ENCODE measurements at places on chromosomes 13 and 19.

DNA sequence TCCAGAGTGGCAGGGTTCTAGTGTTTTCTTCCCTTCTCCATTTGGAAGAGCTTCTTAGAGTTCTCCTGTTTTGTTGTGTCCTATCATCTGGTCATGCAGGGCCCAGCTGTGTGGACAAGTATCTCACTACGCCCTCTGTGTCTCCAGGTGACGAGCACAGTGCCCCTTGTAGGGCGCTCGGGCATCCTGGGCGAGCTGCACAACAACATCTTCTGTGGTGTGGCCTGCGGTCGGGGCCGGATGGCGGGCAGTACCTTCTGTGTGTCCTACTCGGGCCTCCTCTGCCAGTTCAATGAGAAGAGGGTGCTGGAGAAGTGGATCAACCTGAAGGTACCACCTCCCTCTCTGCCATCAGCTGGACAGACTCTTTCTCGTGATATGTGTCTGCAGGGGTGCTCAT, 13.0 kb downstream of the WDR62 start:
- no peak for DNase-seq

GRCh38 chr13:29664591-29664990, 69.1 kb upstream of the SLC7A1 start:
- DNase-seq, result peak; percentile 27

DNA sequence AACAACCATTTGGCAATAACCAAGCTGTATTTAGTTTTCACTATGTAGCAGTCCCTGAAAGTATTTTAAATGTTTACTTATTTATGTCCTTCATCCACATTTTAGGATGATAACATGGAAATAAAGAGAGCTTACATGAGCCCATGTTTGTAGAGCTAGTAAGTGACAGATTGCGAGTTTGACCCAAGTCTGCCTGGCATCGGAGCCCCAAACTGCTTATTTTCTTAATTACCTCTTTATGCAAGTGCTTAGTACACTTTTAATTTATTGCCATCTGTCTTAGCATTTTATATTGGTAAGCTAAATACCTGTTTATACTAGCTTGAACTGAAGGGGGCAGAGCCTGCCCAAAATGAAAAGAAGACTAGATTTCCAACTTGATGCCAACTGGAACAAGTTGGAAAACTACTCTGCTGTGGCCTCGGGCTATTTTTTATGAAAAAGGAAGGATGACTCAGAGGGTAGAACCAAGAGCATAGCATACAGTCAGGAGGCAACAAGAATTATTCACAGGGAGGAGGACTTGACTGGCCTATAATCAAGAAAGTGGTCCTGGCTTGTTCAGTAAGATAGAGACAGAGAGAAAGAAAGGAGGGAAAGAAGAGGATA, 150.2 kb downstream of the NDFIP2 start:
- DNase-seq, result no peak

GRCh38 chr13:92265408-92265807, 867.0 kb downstream of the GPC5 start:
- no peak for DNase-seq

DNA sequence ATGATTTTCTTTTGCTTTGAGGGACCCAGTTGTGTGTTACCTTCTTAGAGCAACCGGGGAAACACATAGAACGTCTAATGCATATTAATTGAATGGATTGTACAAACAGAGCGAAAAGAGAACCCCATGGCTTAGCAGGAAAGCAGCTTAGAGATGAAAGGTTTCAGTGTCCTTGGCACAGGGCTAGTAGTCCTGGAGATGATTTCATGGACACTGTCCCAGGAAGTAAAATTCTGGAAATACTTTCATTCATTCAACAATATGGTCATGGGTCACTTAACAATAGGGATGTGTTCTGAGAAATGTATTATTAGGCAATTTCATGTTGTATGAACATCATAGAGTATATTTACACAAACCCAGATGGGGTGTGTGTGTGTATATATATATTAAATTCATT, 9.7 kb upstream of the FUT2 start:
- DNase-seq, result no peak

- DNase-seq, result peak; percentile 54
Observed at GRCh38 chr13:46492946-46493345, 60.0 kb upstream of the LRCH1 start.

DNA sequence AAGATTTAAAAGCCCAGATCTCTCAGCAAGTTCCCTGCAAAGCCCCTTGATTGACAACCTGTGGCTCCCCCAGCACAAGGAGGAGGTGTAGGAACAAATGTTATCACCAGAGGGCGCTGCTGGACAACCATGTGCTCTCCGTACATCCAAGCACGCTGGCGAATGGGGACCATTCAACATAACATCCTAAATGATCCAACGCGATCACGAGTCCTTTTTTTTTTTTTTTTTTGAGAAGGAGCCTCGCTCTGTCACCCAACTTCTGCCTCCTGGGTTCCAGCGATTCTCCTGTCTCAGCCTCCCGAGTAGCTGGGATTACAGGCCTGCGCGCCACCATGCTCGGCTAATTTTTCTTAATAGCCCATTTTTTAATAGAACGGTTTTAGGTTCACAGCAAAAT, 52.0 kb downstream of the NWD1 start:
- DNase-seq, result peak; percentile 87

DNA sequence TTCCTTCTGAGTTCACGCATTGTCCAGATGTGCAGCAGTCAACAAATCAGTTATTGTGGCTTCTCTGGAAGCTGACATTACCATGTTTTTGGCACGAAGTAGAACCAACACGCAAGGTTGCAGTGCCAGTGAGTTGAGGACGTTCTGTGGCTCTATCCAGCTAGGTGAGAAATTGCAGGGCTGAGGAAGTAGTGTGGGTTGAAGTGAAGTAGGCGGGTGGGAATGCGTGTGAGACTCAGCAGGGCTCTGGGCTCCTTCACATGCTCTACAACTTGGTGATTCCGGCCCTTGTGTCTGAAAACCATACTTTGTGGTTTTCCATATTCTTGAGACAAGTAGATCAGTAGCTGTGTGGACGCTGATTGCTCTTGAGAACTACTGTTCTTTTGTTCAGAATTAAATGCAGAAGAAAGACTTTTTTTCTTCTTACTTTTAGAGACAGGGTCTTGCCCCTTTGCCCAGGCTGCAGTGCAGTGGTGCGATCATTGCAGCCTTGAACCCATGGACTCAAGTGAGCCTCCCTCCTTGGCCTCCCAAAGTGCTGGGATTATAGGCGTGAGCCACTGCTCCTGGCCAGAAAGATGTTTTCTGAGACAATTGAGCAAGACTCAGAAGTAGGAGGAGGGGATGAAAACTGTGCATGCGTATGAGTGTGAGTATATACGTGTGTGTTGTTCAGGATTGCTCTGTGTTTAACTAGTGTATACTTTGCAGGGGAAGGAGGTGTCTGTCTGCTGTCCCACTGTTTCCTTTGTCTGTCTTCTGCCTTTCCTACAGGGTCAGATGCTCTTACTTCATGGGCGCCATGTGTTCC, 46.2 kb downstream of the GATAD2A start:
- peak; percentile 89 for DNase-seq

DNA sequence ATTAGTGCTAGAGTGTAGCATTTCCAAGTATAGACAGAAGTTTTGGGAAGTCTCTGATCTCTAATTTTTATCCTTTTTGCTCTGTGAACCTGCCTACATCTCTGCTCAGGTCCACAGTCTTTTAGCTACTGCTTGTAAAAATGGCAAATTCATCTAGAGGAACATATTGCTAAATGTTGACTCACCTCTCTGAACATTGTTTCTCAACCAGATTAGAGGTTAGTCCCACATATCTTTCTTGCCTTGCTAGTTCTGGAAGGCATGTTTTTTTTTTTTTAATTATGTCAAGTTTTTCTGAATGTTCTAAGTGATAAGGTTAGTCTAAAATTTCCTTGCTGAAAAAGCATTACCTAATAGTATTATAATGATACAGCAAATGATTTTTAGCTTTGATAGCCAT, 2889.6 kb upstream of the PCDH20 start:
- no peak for DNase-seq

GRCh38 chr19:991174-991931, 7.2 kb downstream of the WDR18 start:
- DNase-seq, result peak; percentile 36

- peak; percentile 16 for DNase-seq
Observed at GRCh38 chr19:52536448-52536800, 9.0 kb downstream of the ZNF808 start.

- no peak for DNase-seq
Observed at GRCh38 chr13:44622708-44623107, 46.6 kb upstream of the TSC22D1 start.

GRCh38 chr13:110329798-110330461, 22.8 kb downstream of the COL4A2 start:
- DNase-seq, result no peak

DNA sequence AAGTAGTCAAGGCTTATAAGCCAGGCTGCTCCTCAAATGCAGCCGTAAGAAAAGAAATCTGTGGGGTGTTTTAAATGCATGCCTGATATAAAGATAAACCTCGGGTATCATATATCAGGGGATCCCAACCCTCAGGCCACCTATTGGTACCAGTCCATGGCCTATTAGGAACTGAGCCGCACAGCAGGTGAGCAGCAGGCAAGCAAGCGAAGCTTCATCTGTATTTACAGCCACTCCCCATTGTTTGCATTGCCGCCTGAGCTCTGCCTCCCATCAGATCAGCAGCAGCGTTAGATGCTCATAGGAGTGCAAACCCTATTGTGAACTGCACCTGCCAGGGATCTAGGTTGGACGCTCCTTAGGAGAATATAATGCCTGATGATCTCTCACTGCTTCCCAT, 233.5 kb upstream of the SERP2 start:
- no peak for DNase-seq

GRCh38 chr13:35712907-35713761, 236.6 kb upstream of the MAB21L1 start:
- DNase-seq, result no peak

GRCh38 chr13:74921326-74921725, 560.6 kb downstream of the TBC1D4 start:
- DNase-seq, result no peak

Data from inflammatory macrophage (primary cell).